ENCODE measurements at places on chromosomes 6 and 20. TPM values are rescaled to one million over a fixed set of nuclear protein-coding genes. Genes with fewer than 3 reads are reported as not detected.

DNA sequence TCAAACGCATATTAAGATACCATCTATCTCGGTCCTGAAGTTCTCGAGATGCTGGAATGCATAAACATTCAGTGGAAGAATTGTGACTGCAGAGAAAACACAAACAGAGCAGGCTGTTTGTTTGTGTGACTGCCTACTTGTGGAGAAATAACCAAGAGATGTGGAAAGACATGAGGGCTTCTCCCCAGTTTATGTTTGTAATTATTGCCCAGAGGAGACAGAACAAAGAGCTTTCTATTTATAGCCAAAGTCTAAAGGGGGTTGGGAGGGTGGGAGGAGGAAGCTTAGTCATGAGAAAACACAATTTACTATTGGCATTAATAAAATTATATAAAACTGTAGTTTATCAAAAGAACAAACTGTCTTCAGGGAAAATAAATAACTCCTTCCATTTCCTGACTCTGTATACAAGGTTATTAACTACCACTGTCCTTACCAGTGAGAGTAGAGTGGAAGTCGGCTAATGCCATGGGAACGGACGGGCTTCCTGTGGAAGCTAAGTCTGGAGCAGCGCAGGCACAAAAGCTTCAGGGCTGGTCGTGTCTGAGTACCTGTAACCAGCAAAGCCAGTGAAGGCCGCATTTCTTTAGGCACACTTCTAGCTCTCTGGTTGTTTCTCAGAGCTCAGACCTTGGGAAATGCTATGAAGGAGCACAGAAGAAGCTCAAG lies 200.2 kb upstream of the SUPT3H start:
- DNase-seq, result no peak

DNA sequence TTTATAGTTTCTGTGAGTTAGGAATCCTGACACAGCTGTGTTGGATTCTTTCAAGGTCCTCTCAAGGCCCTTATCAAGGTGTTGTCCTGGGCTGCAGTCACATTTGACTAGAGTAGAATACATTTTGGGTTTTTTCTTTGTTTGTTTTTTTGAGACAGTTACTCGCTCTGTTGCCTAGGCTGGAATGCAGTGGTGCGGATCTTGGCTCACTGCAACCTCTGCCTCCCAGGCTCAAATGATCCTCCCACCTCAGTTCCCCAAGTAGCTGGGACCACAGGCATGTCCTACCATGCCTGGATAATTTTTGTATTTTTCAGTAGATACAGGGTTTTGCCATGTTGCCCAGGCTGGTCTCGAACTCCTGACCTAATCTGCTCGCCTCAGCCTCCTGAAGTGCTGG lies 15.7 kb downstream of the NFYA start:
- DNase-seq, result peak; percentile 58

DNA sequence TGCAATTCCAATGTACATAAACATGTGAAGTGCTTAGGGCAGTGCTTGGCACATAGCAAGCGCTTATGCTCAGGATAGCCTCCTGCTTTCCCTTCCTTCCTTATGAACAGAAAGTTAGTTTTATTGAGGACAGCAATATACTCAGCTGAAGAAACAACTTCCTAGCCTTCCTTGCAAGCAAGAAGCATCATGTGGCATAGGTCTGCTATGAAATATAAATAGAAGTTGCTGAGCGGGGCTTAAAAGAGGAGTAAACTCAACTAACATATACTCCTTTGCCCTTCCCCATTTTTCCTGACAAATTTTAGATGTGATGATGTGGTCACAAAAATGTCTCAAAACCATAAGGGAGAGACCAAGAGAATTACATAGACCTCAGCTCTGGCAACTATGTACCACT lies 98.9 kb downstream of the KIF16B start:
- no peak for DNase-seq

RBPJL gene
- total RNA-seq, result not detected

RNASET2 gene
- total RNA-seq, result 69.0 TPM

PDYN gene
- not detected for total RNA-seq

Measured in kidney (tissue), 22 donors.